Activated T-cell treated with anti-CD3 and anti-CD28 coated beads for 1 hour (primary cell): ENCODE measurements at places on chromosomes 5 and 9.

DNA sequence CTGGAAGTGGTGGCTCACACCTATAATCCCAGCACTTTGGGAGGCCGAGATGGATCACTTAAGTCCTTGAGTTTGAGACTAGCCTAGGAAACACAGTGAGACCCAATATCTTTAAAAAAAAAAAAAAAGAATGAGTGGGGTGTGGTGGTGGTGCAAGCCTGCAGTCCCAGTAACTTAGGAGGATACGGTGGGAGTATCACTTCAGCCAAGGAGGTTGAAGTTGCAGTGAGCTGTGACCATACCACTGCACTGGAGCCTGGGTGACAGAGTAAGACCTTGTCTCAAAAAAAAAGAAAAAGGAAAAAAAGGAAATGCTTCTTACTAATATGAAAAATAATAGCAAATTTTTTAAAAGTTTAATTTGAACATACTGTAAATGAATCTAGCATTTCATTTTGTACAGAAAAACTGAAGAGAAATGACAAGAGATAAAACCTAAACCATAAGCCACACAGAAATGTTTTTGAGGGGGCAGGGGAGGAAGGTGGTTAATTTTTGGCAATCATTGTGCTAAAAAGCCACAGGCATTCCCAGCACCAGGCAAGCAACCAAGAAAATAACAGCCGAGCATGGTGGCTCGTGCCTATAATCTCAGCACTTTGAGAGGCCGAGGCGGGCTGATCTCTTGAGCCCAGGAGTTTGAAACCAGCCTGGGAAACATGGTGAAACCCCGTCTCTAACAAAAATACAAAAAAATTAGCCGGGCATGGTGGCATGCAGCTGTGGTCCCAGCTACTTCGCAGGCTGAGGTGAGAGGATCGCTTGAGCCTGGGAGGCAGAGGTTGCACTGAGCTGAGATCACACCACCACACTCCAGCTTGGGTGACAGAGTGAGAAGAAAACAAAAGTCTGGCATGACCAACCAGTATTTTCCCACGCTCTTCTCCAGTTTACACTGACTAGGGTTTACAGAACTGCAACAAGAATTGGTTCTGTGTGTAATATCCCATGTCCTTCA is 114.5 kb upstream of the NR5A1 start:
- DNase-seq: no peak

DNA sequence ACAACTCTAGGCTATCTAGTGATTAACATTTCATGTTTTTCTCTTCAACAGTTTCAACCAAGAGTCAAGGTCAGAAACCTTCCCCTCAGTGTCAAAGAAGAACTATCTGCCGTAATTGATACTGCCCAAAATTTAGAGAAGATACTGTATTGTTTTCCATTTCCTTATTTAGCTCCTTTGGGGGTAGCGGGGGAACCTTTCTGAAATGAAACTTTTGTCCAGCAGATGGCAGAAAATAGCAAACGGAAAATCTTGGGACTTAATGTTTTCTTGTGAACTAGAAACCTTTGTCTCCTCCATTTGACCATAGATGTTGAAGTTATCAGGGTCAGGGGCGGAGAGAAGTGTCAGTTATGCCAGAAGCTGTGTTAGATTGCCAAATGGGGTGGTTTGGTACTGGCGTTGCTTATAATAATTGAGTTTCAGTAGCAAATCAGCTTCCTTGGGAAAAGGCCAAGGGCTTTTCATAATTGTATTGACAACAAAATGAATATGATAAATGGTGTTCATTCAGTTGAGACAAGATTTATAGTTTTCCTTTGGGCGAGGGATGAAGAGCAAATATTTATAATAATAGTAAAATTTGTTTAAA is 101.7 kb upstream of the TLX3 start:
- DNase-seq: no peak

GRCh38 chr9:23638011-23638410 is 188.0 kb downstream of the ELAVL2 start:
- no peak for DNase-seq

GRCh38 chr9:134243778-134244467 is 79.6 kb upstream of the RNU6ATAC start:
- DNase-seq: no peak

GRCh38 chr5:1524799-1525623 is 1.3 kb upstream of the LPCAT1 start:
- DNase-seq: no peak

DNA sequence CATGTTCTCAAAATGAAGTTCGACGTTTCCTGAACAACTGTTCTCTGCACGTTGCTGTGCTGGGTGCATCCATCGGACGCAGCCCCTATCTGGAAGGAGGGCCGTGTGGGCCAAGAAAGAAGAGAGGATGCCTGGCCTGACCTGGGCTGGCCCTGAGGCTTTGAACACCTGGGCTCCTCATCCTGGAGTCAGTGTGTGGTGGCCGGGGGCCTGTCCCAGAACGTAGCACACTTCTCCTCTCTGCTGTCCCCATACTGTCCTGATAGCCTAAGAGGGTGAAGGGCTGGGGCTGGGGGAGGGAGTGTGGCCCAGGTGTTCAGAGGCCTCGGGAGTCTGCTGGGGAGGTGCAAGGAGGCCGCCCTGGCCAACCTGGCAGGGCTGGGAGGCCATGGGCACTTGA is 21.5 kb downstream of the COL5A1 start:
- no peak for DNase-seq

DNA sequence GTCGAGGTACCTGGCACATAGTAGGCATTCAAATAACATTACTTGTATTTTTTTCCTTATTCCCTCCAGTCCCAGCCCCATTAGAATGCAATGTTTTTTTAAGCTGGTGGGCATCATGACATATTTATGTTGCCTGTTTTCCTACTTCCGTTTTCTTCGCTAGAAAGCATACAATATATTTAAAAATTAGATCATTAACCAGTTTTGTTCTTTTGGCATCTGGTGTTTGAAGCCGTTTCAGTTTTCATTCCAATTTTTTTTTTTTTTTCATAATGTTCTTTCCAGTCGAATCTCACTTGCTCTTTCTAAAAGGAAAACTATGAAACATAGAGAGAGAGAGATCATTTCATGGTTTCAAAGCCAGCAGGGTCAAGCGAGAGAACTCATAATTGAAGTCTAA is 228.3 kb upstream of the C9orf72 start:
- DNase-seq: no peak

GRCh38 chr5:178304761-178305645 is 72.4 kb upstream of the PHYKPL start:
- no peak for DNase-seq

- no peak for DNase-seq
Measured at GRCh38 chr5:138457531-138458275, 7.6 kb upstream of the EGR1 start.

- DNase-seq: no peak
Measured at GRCh38 chr5:38323645-38324295, 65.4 kb downstream of the EGFLAM start.

DNA sequence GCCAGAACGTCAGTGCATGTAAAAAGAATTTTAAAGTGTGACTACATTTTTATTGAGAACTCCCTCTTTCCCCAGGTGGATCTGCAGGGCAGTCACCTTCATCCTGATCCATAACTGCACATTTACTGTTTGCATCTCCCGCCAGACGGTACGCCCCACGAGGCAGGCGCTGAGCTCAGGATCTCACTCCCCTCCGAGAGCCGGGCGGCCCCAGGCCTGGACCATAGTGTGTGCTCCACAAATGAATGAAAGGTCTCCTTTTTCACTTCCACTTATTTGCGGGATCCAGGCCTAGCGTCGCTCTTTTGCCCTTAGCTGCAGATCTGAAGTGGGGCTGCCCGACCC is 378 bp downstream of the DROSHA start:
- peak; percentile 4 for DNase-seq

- DNase-seq: no peak
Measured at GRCh38 chr9:118482306-118482705, 778.1 kb downstream of the TLR4 start.
